Smooth muscle cell of the brain vasculature (primary cell): ENCODE measurements at places on chromosomes 6 and 20.
A peak's percentile ranks its signal among the peaks of the same experiment; 100 is the strongest.

- DNase-seq, result no peak
Observed at GRCh38 chr20:42945234-42945994, 244.3 kb downstream of the PTPRT start.

GRCh38 chr6:17965397-17965796, 22.0 kb downstream of the KIF13A start:
- no peak for DNase-seq

GRCh38 chr6:50990750-50991446, 172.2 kb downstream of the TFAP2B start:
- DNase-seq, result peak; percentile 49

GRCh38 chr6:127092466-127092865, 26.0 kb upstream of the RSPO3 start:
- DNase-seq, result no peak

GRCh38 chr20:21162631-21163030, 36.7 kb downstream of the KIZ start:
- no peak for DNase-seq

DNA sequence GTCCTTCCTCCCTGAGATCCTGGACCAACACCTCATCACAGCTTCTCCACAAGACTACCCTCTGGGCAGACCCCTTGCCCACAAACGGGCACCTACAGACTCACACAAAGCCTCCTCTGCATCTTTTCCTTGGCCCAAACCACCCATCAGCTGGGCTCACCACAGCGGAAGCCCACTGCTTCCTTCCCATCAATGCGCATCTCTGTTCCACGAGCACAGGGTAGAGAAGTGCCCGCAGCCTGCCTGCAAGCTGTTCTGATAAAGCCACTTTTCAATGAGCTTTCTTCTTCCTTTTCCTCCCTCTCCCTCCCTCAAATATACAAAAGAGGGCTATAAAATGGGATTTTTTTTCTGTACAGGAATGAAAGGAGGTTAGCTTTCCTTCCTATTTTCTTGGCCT, 111.2 kb downstream of the NFATC2 start:
- no peak for DNase-seq

- no peak for DNase-seq
Observed at GRCh38 chr6:169344750-169345065, 91.1 kb upstream of the THBS2 start.

GRCh38 chr20:49444553-49444990, 37.9 kb downstream of the KCNB1 start:
- DNase-seq, result no peak

GRCh38 chr20:10347086-10347880, 86.7 kb downstream of the MKKS start:
- DNase-seq, result no peak

- no peak for DNase-seq
Observed at GRCh38 chr6:101392586-101393230, 800 bp upstream of the GRIK2 start.

- DNase-seq, result peak; percentile 77
Observed at GRCh38 chr6:81752921-81753710, 635 bp upstream of the TENT5A start.

- no peak for DNase-seq
Observed at GRCh38 chr6:7110092-7110792, 2.5 kb downstream of the RREB1 start.

DNA sequence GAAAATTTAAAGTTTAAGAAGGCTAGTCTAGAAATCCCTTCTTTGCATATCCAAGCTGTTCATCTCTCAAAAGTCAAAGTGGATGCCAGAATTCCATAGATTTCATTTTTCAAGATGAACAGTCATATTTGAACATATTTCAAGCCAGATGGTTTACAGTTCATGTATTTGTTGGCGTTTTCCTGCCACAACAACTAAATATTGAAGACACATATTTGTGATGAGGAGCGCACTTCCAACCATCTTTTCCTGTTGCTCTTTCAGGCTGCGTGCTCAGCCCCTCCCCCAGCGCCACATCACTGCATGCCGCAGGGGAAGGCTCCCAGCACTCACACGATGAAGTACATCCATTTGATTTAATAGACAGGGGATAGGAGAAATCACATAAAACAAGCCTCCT, 5.9 kb upstream of the NOX3 start:
- DNase-seq, result no peak

- peak; percentile 7 for DNase-seq
Observed at GRCh38 chr6:138647006-138647405, 126.6 kb upstream of the CCDC28A start.

- DNase-seq, result no peak
Observed at GRCh38 chr20:3687655-3688054, 5.8 kb upstream of the ADAM33 start.

- DNase-seq, result no peak
Observed at GRCh38 chr6:142821860-142822259, 123.1 kb downstream of the HIVEP2 start.

- DNase-seq, result no peak
Observed at GRCh38 chr6:38153076-38153797, 333.7 kb downstream of the ZFAND3 start.

DNA sequence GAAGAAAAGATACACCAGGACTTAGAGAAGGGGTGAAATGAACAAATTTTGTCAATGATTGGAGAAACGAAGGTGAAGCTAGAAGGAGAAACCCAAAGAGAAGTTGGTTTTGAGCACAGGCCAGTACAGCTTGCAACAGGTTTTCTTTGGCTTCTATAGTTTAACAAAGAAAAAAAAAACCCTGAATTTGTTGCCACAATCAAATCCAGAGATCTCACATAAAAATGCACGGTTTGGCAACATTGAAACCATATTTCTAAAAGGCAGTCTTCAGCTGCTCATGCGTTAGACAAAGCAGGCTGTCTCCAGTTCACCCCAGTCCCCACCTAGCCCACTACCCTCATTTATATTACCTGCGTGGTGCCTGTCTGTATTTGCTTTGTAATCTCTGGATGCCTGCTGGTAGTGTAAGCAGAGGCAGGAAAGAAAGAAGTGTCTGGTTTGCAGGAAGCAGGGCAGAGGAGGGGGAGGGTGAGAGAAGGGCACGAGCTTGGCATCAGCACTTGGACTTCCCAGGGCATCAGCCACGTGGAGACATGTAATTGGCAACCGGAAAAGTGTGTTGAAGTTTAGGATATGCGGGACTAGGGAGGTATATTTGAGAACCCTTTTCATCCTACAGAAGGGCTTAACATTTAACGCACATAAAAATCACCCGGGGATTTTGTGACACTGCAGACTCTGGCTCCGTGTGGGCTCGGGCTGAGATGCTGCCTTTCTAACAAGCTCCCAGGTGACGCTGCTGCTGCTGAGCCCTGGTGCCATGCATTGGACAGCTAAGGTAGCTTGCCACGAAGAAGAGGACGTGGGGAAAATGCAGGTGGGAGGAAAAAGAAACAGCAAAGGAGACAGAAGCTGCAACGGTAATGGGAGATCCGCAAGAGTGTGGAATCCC, 14.4 kb downstream of the PFDN4 start:
- DNase-seq, result no peak

- DNase-seq, result no peak
Observed at GRCh38 chr6:71619836-71620235, 266.5 kb upstream of the RIMS1 start.

DNA sequence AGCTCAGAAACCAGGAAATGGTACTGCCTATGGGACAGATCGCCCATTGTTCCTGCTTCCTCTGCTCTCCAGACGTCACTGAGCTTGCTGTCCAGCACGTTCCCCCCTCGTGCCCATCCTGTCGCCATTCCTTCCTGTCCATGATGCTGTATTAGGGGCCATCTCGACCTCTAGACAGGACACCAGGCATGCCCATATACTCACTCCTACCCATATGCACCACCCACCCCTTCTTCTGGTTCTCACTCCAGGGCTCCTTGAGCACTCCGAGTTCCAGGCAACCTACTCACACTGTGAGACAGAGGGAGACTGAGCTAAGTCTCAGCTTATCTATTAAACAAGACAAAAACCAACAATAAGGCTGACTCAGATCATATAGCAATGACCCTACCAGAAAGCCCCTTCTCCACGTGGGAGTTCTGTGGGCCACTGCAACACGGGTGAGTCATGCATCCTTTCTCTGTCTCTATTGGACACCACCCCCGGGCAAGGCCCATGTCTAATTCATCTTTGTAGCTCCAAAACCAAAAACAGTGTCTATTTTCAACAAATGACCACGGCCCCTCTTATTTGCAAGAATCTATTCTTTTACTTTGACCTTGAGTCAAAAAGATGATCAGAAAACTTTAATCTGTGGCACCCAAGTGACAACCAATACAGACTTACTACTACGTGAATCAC, 65.7 kb downstream of the PSMG4 start:
- DNase-seq, result no peak

DNA sequence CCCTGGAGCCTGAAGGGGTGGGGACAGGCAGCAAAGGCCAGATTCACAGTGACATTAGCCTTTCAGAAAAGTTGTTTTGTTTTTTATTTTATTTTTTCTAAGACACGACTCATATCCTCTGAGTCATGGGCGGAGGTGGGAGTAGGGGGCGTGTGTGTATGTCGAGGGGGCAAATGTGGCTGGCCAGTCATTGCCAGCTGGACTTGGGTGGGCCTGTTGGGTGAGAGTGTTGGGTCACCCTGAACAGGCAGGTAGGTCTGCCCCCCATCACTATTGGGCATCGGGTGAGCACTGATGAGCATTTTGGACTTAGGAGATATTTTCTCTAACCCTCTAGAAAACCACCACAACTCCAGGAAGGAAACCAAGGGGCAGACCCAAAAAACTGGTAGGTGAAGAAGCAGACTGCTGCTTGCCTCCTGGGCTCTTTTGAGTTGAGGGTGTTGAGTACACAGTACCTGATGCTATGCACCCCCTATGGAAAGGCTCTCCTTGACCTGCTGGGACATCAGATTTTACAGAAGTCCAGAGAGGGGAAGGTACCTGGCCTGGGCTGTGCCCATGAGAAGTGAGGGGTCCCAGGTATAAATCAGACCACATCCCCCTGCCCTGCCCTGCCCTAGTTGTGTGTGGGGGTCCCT, 5.6 kb downstream of the SMIM29 start:
- DNase-seq, result no peak

- no peak for DNase-seq
Observed at GRCh38 chr6:53426667-53427270, 78.0 kb upstream of the ELOVL5 start.

GRCh38 chr6:148407372-148407771, 64.7 kb downstream of the SASH1 start:
- DNase-seq, result peak; percentile 77

DNA sequence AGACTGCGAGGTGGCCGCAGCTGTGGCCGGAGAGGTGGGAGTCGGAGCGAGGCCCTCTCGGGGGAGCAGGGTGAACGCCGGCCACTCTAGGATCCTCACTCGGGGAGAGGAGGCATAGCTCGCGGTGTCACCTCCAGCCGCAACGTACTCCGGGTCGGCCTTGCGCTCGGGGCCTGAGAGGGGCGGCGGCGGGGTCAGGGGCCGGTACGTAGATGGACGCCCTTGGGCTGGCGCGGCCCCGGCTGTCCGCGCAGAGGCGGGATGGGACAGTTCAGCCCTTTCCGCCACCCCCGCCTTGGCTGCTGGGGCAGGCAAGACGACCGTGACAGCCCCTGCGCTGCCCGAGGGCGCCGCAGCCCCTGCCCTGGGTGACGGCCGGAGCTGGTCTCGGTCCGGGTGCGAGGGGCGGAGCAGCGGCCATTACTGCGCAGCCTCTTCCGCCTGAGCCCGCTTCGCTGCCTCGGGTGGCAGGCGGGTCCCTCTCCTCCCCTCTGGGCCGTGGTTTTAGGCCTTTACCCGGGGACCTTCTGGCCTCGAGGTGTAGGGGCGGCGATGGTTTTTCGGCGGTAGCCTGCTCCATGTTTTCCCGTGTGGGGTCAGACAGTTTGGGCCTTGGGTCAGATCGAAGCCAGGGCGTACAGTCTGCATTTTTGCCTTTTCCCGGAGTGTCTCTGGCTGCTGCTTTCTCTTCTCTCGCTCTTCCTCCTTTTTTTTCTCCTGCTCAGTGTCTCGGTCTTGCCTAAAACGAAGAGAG, 405 bp downstream of the RNF146 start:
- DNase-seq, result no peak

DNA sequence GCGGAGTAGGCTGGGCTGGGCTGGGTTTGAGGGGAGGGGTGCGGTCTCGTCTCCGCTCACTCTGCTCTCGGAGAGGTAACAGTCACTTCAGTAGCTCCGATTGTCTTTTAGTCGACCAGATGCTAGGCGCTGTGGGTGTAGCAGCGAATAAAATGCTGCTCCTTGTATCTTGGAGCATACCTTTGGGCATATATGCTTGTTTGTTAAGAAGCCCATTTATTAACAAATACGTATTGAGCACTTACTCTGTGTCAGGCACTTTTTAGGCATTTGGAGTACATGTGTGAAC, 545 bp downstream of the ACTR5 start:
- no peak for DNase-seq

DNA sequence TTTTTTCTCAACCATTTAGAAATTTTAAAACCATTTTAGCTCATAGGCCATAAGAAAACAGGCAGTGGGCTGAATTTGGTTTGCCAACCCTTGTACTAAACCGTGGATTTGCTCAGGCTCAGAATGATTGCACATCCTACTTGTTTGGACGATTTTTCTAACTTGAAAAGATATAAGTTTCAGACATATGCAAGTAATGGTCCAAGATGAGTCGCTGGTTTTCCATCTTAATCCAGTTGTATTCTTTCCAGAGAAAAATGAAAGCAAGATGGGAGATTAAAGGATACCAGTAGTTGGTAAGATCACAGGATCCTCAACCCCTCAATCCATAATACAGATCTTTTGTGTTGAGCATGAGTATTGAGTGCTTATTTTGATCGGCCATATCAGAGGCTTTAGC, 250.9 kb downstream of the TINAG start:
- no peak for DNase-seq

DNA sequence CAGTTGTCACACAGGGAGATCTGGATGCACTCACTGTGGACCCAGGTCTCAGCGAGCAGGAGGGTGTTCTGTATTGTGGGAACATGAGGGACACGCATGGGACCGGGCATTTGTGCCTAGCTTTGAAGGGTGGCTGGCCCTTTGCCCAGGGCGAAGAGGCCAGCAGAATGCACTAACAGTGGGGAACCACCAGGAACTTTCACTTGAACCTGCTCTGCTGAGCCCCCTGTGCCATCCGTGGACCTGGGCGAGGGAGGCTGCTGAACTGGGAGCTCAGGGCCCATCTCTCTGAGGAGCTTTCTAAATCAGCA, 1.2 kb upstream of the ULBP2 start:
- DNase-seq, result no peak

- DNase-seq, result no peak
Observed at GRCh38 chr6:113397236-113397635, 459.9 kb upstream of the MARCKS start.

- no peak for DNase-seq
Observed at GRCh38 chr6:148866657-148867268, 119.9 kb downstream of the UST start.

GRCh38 chr6:37658121-37658520, 39.6 kb downstream of the MDGA1 start:
- DNase-seq, result no peak

DNA sequence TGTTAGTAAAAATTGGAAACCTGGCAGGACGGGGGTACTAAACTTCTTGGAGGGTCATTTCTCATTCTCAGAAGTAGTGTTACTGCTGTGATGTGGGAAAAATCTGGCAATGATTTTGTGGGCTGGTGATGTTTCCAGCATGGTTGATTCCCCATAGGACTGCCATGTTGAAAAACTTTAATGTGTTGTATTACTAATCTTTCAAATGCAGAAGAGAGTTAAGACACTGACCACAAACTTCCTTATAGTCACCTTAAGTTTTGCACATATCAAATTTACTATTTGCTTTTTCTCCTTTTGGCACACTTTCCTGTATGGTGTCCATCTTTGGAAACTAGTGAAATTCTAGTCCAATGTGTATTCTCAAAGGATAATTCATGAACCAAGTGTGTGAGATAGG, 236.2 kb upstream of the TAB2 start:
- DNase-seq, result no peak

GRCh38 chr20:60491051-60491581, 532.9 kb downstream of the CDH26 start:
- DNase-seq, result no peak

- DNase-seq, result no peak
Observed at GRCh38 chr6:167668019-167668753, 158.5 kb upstream of the AFDN start.
